ENCODE measurements at places on chromosomes 7 and 10. TPM values are rescaled to one million over a fixed set of nuclear protein-coding genes. Genes with fewer than 3 reads are reported as not detected.

DNA sequence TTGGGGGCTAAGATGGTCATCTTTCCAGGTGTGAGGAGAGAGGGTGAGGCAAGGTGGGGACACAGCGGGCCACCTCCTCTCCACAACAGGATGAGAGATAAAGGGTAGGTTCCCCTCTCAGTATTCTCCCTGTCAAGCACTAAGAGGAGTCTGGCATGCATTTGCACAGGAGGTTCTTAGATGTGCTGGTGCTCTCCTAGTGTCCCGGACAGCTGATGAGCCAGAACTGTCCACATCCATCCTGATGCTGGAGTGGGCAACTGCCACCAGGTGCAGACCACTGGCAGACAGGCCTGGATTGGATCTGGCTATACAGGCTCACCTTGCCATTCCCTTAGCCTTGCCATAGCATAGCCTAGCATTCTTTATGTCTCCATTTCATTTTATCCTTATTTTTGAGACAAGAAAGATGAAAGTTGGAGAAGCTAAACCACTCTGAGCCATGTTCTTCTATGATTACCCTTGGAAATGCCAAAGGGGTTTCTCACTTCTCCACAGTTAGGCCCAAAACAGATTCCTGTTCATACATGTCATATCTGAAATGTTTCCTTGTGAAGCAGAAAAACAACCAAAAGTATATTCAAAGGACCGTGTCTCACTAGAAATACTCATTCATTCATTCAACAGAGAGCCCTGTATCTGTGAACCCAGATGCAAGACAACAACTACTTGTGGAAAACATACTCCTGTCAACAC lies 48.8 kb upstream of the ANTXRL start:
- H3K4me1 ChIP-seq, result peaks cover 15% of the 10 kb centered on the region
- no peak overlapping the region for H3K4me3 ChIP-seq
- no peak overlapping the region for H3K27ac ChIP-seq
- no peak for DNase-seq
- no peaks in the 10 kb centered on the region for H3K27me3 ChIP-seq

- no peaks in the 10 kb centered on the region for H3K36me3 ChIP-seq
- H3K27me3 ChIP-seq, result no peaks in the 10 kb centered on the region
- H3K4me1 ChIP-seq, result peaks cover 5% of the 10 kb centered on the region
- H3K27ac ChIP-seq, result no peak overlapping the region
- peak; percentile 28 for DNase-seq
These were observed 14.0 kb downstream of the GATAD1 start for GRCh38 chr7:92461027-92462003.

DNA sequence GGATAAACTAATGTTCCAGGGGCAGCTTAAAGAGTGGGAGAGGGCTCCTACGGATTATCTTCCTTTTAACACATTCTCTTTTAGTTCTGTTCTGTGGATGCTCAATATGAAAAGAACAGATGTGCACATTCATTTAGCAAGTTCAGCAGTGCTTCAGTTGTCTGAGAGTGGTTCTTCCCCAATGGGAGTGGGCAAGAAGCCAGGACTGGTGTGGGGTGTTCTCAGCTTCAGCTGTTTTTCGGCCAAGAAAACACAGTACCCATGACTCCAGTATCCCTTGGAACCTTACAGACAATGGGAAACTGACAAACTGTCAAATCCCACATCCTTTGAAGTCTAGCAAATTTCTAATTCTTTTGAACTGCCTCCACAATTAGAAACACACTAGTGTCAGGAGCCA lies 71.5 kb upstream of the LRRC17 start:
- H3K4me1 ChIP-seq, result no peaks in the 10 kb centered on the region
- peaks cover 11% of the 10 kb centered on the region for H3K36me3 ChIP-seq
- no peak overlapping the region for H3K4me3 ChIP-seq
- DNase-seq, result no peak

DNA sequence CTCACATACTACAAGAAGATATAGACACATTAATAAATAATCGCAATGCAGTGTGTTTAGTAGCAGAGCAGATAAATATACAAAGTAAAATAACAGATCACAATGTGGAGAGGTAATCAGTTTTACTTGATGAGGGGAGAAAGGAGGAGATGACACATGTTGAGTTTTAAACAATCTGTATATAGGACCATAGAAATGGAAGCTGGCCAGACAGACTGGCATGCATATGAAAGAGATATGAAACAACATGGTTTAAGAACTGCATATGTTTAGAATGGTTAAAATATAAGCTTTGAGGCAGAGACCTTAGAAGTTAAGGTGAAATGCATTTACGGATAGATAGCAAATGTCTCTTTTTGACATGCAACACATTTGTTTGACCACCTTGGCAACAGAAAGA lies 19.8 kb upstream of the CCDC7 start:
- H3K36me3 ChIP-seq, result no peaks in the 10 kb centered on the region
- no peak overlapping the region for H3K27ac ChIP-seq
- no peaks in the 10 kb centered on the region for H3K4me1 ChIP-seq
- DNase-seq, result no peak

- H3K27me3 ChIP-seq, result peaks cover 46% of the 10 kb centered on the region
- H3K36me3 ChIP-seq, result no peaks in the 10 kb centered on the region
- H3K4me3 ChIP-seq, result peak overlapping the region; percentile 2
- peak; percentile 6 for DNase-seq
These were observed 75.4 kb upstream of the PDSS1 start for GRCh38 chr10:26621889-26622711.

- H3K27me3 ChIP-seq, result peaks cover 3% of the 10 kb centered on the region
- H3K4me3 ChIP-seq, result no peak overlapping the region
- no peak overlapping the region for H3K27ac ChIP-seq
These were observed 132.7 kb upstream of the CXCL12 start for GRCh38 chr10:44517635-44518034.

- H3K27ac ChIP-seq, result no peak overlapping the region
- peaks cover 3% of the 10 kb centered on the region for H3K36me3 ChIP-seq
- peaks cover 25% of the 10 kb centered on the region for H3K4me1 ChIP-seq
- DNase-seq, result no peak
These were observed 68.2 kb downstream of the CUBN start for GRCh38 chr10:17061418-17061817.

DNA sequence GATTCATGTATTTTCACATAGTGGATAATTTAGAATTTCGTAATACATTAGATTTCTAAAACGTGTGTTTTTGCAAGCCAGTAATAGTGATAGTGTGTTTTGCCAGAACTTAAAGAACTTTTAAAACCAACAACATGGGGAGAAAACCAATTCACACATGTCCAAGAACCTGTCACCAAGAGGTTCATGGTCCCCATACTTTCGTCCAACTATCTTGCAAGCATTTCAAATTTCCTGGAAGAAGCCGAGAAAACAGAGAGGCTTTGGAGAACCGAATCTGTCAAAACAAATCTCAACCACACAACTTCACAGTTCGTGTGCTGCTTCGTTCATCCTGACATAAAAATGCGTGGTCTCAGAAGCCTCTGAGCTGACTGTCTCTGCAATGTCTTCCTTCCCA lies 31.9 kb downstream of the GFRA1 start:
- no peaks in the 10 kb centered on the region for H3K27me3 ChIP-seq
- H3K4me3 ChIP-seq, result no peak overlapping the region
- peaks cover 42% of the 10 kb centered on the region for H3K4me1 ChIP-seq
- no peak for DNase-seq
- H3K27ac ChIP-seq, result no peak overlapping the region

DNA sequence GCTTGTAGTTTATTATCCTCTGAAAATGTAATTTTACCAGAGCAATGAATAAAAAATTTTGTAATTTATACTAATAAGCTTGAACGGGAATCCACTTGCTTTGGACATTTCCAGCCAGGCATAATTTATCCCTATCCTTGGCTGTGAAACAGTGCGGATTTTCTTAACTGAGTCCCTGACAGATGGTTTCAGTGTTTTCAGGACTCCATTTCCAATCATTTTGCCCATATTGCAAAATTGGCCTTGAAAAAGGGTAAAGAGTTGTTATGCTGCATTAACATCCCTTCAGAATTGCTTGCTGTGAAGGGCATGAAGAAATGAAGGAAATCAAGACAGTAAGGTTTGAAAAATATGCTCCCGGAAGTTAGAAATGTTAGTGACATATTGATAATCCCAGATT lies 57.7 kb downstream of the NXPH1 start:
- no peak overlapping the region for H3K4me3 ChIP-seq
- H3K27ac ChIP-seq, result no peak overlapping the region

GRCh38 chr10:71260622-71261325 lies 48.4 kb downstream of the UNC5B start:
- H3K4me1 ChIP-seq, result peaks cover 31% of the 10 kb centered on the region
- H3K4me3 ChIP-seq, result no peak overlapping the region
- H3K27me3 ChIP-seq, result peaks cover 15% of the 10 kb centered on the region
- no peaks in the 10 kb centered on the region for H3K36me3 ChIP-seq
- DNase-seq, result no peak

- H3K27me3 ChIP-seq, result no peaks in the 10 kb centered on the region
- no peaks in the 10 kb centered on the region for H3K36me3 ChIP-seq
- no peak for DNase-seq
- H3K4me3 ChIP-seq, result no peak overlapping the region
These were observed 794.5 kb upstream of the IGFBP3 start for GRCh38 chr7:46715579-46715978.

GRCh38 chr7:156461881-156462665 lies 178.5 kb upstream of the RNF32 start:
- H3K4me3 ChIP-seq, result no peak overlapping the region
- peaks cover 5% of the 10 kb centered on the region for H3K27me3 ChIP-seq
- no peaks in the 10 kb centered on the region for H3K36me3 ChIP-seq
- no peak overlapping the region for H3K27ac ChIP-seq

- DNase-seq, result no peak
- H3K4me3 ChIP-seq, result no peak overlapping the region
- H3K4me1 ChIP-seq, result no peaks in the 10 kb centered on the region
These were observed 15.1 kb downstream of the SLC35B4 start for GRCh38 chr7:134301592-134301991.

DNA sequence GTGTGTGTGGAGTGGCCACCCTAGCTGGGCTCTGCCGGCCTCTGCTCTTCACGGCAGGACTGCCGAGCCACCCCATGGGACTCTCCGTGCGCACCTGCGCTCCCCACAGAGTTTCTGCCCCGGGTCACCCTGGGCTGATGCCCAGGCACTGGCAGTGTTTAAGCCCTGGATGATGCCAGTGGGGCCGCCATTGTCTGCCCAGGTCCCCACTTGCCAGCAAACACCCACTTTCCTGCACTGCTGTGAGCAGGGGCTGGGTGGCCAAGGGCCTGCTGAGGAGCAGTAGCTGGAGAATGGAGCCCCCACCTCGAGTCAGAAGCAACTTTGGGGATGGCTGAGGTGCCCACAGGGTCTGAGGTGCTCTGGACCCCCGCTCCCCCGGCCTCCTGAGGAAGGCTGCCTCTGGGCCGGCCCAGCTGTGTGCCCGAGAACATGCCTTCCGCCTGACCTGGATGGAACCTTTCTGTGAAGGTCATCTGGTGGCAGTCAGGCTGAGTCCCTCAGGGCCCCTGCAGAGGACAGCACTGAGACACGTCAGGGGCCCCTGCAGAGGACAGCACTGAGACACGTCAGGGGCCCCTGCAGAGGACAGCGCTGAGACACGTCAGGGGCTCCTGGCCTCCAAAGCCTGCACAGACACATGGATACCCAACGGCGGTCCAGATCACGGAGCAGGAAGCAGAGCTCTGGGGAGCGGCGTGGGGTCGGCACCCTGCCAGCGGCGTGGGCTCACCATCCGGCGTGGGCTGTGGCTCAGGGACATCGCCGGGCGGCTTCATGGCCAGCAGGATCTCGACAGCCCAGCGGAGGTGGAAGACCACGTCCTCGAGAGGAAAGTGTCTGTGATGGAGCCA lies 62.0 kb downstream of the CFAP46 start:
- H3K27me3 ChIP-seq, result peaks cover 29% of the 10 kb centered on the region
- no peak overlapping the region for H3K4me3 ChIP-seq
- H3K4me1 ChIP-seq, result peaks cover 10% of the 10 kb centered on the region
- no peaks in the 10 kb centered on the region for H3K36me3 ChIP-seq

- no peaks in the 10 kb centered on the region for H3K36me3 ChIP-seq
- no peak for DNase-seq
- no peak overlapping the region for H3K27ac ChIP-seq
- H3K27me3 ChIP-seq, result no peaks in the 10 kb centered on the region
- peaks cover 8% of the 10 kb centered on the region for H3K4me1 ChIP-seq
These were observed 233.0 kb downstream of the PTN start for GRCh38 chr7:137110535-137110934.

DNA sequence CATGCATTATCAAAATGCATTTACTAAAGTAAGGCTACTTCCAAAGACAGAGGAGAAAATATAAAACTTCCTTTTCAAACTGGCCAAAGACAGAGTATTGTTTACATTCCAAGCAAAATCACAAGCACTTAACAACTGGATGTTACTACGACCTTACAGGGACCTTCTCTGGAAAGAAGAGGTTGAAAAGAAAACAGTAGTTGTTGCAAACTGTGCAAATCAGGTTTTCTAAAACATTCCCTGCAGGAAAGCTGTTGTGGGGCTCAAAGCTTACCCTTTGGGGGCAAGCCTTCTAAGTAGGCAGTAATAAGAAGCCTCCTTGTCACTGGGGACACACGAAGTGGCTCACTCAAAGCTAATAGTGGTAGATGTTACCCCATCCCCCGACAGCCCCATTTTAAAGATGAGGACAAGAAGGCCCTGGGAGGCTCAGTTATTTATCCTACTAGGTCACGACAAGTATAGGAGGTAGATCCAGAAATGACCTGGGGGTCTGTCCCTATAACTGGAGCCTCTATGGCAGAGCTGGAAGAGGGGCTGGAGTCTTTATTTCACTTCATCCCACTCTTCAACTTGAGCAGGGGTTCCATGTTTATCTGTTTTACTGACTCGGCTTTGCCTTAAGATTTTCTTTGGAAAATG lies 46.6 kb downstream of the ATXN7L1 start:
- H3K27ac ChIP-seq, result no peak overlapping the region
- no peak overlapping the region for H3K4me3 ChIP-seq
- no peaks in the 10 kb centered on the region for H3K36me3 ChIP-seq
- H3K4me1 ChIP-seq, result peaks cover 36% of the 10 kb centered on the region

- no peaks in the 10 kb centered on the region for H3K27me3 ChIP-seq
- H3K4me1 ChIP-seq, result no peaks in the 10 kb centered on the region
- no peak overlapping the region for H3K27ac ChIP-seq
- no peak for DNase-seq
These were observed 36.9 kb downstream of the ZNRF2 start for GRCh38 chr7:30321089-30321881.

GRCh38 chr7:46939558-46939957 lies 642.4 kb downstream of the TNS3 start:
- no peak overlapping the region for H3K27ac ChIP-seq
- no peaks in the 10 kb centered on the region for H3K4me1 ChIP-seq
- H3K36me3 ChIP-seq, result no peaks in the 10 kb centered on the region
- DNase-seq, result no peak

GRCh38 chr7:45656431-45656830 lies 82.3 kb downstream of the ADCY1 start:
- H3K27me3 ChIP-seq, result no peaks in the 10 kb centered on the region
- no peak for DNase-seq
- no peak overlapping the region for H3K27ac ChIP-seq
- no peaks in the 10 kb centered on the region for H3K4me1 ChIP-seq
- H3K36me3 ChIP-seq, result peaks cover 2% of the 10 kb centered on the region

The CCDC172 gene
- total RNA-seq, result not detected

The FOXP2 gene
- 4.9 TPM for total RNA-seq

The OR2A42 gene
- not detected for total RNA-seq

The LRMDA gene
- total RNA-seq, result 0.98 TPM

The GBX1 gene
- total RNA-seq, result 2.4 TPM

The FBXL13 gene
- total RNA-seq, result 2.1 TPM

The GPC2 gene
- 106 TPM for total RNA-seq

The CAMK2B gene
- 2.4 TPM for total RNA-seq

The ACTR3C gene
- 0.61 TPM for total RNA-seq

The NUB1 gene
- total RNA-seq, result 32.6 TPM

The PLEKHS1 gene
- not detected for total RNA-seq

The KCND2 gene
- 0.59 TPM for total RNA-seq

The INA gene
- 36.4 TPM for total RNA-seq

The CLCN1 gene
- 0.09 TPM for total RNA-seq

The PDZD7 gene
- 0.50 TPM for total RNA-seq

Data from neural crest cell (in vitro differentiated cells).